ENCODE measurements at places on chromosomes 1 and 21.

DNA sequence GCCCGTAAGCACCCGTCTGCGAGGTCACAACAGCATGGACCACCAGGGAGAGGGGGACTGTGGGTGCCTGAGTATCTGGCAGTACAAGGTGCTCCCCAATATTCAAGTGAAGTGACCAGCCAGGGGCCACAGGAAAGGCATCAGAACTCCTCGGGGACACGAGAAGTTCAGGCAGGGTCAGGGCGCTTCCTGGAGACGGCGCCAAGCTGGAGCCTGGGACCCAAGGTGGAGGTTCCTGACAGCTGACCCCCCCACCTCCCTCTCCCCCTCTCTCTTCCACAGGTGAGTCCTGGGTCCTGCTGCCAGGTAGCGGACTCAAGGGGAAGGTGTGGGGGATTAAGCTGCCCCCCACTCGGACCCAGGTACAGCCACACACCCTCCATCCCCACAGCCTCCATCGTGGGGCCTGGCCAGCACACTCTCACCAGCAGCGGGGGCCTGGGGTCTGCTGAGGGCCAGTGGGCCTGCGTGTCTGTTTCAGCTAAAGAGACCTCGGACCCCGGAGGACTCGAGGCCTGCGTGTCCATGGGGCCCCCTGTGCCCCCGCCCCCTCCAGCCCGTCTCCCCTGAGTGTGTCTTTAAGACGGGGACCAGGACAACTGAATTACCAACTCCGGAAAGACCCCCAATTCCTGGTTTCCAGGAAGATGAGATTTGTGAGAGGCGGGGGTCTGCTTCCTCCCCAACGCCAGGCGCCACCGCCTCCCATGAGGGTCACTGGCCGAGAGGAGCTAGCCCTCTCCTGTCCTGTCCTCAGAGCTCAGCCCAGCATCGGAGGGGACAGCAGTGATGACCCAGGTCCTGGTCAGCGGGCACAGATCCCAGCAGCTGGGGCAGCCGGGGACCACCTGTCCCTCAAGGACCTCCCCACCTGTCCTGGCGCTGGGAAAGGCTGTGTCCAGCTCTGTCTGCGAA is 6.2 kb downstream of the TNFRSF18 start:
- DNase-seq, result no peak

DNA sequence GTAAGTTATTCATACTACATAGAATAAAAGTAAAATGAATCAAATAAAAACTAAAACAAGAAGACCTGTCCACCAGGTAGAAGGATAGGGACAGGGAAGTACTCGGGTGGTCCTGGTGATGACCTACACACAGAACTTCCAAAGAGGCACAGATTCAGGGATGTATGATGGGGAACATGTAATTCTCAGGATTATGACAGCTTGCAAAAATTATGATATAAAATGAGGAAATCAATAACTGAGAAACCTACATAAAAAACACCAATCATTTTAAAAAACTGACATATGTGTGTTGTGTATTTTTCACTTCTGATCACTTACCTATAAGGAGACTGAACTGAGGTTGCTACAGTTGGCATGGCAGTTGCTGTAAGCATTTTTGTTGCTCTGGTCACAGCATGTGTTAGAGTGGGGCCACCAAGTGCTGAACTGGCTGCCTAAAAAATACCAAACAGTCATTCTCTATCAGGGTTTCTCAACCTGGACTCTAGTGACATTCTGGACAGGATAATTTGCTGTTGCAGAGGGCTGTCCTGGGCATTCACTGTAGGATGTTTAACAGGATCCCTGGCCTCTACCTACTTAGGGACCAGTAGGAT is 73.8 kb downstream of the USP24 start:
- DNase-seq, result no peak

DNA sequence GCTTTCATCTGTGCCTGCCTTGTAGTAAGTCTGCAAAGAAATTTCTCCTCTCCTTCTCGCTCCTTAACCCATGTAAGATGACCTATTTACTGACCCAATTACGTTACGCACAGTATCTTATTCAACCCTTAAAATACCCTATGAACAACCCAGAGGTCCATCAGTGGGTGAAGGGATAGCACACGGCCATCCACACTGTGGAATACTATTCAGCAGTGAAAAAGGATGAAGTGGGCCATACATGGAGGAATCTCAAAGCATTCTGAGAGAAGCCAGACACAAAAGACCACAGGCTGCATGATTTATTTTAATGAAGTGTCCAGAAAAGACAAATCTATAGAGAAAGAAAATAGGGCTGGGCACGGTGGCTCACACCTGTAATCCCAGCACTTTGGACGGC is 23.8 kb upstream of the RSPO1 start:
- no peak for DNase-seq

GRCh38 chr1:205748403-205749233 is 1.4 kb downstream of the NUCKS1 start:
- DNase-seq, result no peak

GRCh38 chr1:178821134-178821866 is 49.6 kb downstream of the ANGPTL1 start:
- no peak for DNase-seq

GRCh38 chr1:215544566-215544965 is 22.5 kb upstream of the KCTD3 start:
- DNase-seq, result no peak

DNA sequence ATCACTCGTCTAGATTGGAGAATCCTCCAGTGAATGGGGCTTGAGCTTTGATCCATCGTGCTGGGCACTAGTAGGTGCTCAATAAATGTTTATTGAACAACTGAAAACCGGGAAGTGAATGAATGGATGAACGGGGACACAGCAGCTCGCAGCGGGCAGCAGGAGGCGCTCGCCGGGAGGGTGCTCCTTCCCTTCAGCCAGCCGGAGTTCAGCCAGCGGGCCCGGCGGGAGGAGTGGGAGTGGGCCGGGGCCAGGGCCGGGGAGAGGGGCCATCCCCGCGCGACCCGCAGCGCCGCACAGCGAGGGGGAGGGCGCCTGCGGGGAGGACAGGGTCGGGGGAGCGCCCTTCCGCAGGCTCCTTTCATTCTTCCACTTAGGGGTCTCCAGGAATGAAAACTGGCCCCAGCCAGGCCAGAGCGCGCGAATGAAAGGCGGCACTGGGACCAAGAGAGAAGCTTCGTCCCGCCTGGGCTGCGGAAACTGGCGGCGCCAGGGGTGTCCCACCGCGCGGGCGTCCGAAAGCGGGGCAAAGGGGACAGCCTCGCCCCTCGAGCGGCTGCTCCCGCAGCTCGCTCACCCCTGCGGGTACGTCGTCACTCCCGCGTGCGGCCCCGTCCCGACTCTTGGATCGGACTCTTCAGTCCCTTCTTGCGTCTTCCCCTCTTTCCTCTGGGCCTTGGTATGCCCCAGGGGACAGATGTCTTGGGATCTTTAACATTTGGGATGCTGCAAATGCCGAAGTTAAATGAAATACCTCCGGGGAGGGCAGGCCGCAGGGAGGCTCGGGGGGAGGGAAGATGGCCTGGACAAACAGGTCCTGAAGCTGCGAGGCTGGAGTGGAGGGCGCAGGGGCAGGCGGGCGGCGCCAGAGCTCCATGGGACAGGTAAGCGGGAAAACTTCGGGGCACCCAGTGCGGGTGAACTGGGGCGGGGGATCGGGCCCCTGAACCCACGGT is 3.6 kb upstream of the INAVA start:
- no peak for DNase-seq

- no peak for DNase-seq
Measured at GRCh38 chr21:46154955-46155513, 345 bp downstream of the FTCD start.

DNA sequence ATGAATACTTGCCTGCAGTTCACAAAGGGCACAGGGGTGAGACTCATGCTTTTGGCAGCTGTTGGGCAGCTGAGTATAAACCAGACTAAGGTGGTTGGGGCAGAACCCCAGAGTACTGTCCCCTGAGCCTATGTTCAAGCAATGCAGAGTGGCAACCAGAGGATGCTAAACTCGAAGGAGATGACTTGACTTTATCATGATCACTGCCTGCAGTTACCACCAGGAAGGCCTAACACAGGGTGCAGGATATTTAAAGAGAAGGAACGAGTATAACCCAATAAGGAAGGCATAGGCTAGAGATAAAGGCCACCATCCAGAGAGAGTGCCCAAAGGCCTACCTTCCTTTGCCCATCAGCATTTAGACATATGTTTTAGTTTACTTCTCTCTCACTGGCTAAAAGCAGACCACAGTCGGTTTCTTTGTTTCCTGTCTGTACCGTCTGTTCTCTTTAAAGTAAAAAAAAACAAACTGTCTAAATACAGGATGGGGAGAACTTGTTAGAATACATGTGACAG is 83.3 kb downstream of the MPZL1 start:
- no peak for DNase-seq

DNA sequence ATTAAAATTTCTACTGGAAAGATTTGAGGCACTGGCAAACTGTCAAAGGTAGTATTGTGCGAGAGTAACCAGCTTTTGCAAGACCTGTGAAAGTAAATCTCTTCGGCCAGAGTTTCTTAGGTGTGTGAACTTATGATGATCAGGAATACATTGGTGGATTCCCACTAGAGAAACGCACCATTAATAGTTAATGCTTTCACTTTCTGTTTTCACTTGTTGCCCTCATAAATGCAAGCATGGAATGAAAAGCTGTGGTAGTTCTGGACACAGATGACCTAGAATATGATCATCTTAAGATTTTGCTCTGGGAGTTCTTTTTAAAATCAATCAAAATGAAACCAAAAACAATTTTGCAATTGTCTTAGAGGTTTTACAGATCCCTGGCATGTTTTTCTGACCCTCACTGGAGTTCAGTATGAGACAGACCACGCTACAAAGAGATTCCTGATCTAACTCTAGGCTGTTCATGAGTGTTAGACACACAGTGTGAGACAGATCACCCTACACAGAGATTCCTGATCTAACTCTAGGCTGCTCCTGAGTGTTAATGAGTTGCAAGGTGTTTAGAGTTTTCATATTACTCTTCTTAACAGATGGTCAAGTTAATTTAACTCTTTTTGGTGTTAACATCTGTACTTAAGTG is 98.8 kb downstream of the SDCCAG8 start:
- no peak for DNase-seq

DNA sequence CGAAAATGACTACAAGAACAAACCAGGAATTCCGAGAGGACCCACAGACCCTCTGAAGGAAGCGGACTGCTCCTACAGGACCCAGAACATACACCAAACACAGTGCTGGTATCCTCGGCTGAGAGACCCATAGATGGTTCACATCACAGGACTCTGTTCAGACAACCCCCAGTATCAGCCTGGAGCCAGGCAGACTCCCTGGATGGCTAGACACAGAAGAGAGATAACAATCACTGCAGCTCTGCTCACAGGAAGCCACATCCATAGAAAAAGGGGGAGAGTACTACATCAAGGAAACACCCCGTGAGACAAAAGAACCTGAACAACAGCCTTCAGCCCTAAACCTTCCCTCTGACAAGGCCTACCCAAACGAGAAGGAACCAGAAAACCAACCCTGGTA is 434.0 kb upstream of the NR5A2 start:
- DNase-seq, result no peak

DNA sequence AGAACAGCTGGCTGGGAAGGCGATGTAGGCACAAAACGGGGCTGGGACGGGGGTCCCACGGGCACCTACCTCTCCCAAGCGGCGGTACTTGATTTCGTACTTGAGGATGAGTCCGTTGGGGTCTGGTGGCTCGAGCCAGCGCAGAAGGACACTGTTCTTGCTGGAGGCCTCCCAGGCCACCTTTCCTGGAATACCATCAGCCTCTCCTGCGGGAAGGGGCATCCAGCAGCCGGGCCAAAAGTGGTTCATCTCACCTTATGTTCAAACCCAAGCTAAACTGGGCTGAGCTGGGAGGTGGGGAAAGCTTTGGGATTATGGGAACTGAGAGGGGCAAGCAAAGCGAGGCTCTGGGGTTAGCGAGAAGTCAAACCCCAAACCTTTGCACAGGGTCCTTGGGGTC is 14.3 kb downstream of the INSRR start:
- DNase-seq, result no peak

- DNase-seq, result no peak
Measured at GRCh38 chr1:224506141-224506814, 71.7 kb upstream of the WDR26 start.

DNA sequence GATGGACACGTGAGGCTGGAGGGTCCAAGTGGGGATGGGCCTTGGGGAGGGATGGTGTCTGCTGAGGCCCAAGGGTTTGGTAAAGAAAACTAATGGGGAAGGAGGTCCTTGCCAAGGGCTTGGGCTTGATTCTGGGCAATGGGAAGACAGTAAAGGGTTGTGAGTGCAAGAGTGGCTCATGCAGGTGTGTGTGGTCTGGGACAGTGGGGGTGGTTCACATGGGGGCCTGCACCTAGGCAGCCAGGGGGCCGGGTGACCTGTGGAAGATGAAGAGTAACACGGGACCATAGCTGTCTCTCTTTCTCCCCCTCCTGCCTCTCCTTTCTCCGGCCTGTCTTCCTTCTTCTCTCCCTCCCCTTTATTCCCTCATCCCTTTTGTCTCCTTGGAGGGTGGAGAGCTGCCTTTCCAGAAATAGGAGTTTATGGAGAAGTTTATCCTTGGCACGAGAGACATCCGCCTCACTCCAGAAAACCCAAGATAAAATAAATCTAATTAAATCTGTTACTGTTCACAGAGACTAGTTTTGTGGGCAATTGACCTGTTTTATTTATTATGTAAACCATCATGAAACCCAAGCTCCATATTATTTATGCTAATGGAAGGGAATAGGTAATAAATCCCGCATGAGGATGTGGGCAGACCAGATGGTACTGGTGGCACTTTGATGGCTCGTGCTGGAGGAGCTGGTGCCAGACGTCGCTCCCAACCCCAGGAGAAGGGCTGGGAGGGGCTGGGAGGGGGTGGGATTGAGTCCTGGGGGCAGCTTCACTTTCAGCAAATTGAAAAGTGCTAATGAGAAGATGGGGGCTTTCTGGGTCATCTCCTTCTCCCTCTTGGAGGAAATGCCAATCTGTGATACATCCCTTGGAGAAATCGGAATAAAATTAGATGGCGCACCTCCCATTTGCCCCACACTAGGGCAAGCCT is 272.9 kb upstream of the CSF3R start:
- DNase-seq, result no peak

DNA sequence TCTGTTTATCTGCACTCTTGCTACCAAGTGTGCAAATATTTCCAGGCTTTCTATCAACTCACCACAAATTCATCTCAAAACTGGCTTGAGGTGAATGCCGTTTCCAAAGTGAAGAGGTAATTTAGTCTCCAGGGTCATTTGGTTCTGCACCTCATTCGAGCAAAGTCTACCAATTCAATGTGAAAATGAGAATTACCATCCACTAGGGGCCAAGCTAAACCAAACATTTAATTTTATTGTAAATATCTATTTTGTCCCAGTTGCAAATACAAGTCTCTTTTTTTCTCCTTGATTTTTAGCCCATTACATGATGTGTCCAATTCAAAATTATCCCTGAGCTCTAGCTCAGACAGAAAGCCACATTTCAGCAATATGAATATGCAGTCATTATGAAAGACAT is 152.3 kb upstream of the PTBP2 start:
- no peak for DNase-seq

DNA sequence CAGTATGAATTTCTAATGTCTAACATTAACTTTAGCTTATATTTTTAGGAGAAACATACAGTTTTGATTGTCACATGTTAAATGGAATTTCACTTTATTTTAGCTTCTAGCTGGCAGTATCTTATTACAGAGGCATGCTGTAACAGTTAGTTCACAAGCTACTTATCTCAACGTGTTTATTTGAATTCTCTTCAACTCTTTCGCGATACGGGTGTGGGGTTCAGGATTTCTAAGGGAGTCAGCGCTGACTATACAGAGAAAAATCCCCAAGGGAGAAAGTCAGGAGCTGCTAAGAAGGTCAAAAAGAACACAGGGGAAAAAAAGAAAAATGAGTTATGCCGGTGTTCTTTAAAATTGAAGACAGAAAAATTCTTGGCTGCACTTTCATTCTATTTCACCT is 296.2 kb downstream of the VAV3 start:
- no peak for DNase-seq

- DNase-seq, result no peak
Measured at GRCh38 chr21:34882719-34883131, 166.4 kb downstream of the RUNX1 start.

All from stimulated activated CD4-positive, alpha-beta T cell treated with anti-CD3 and anti-CD28 coated beads, Interleukin-15, amount 100 ng/mL, for 1 hour (primary cell).